NCI-H748 treated with DMSO at 0.1 percent for 48 hours (cell line): ENCODE measurements at places on chromosomes 12 and 14.

GRCh38 chr14:38442208-38442607, 186.3 kb upstream of the CLEC14A start:
- DNase-seq = no peak

DNA sequence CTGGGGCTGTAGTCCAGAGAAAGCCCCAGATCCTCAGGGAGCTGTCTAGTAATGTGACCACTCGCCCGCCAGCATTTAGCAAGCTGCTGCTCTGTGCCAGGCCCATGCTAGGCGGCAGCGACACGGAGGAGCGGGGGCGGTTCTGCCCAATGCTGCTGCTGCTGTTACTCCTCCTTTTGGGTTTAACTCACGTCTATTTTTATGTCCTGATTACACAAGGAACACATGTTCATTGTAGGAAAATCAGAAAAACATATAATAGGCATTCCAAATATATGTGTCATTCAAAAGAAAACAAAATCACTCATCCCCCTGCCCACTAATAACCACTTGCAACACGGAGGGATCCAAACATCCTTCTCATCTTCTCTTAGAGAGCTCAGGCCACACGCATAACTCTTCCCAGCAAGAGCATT, 30.4 kb downstream of the CCDC92 start:
- no peak for DNase-seq

GRCh38 chr14:69682136-69682535, 70.7 kb downstream of the SUSD6 start:
- no peak for DNase-seq

DNA sequence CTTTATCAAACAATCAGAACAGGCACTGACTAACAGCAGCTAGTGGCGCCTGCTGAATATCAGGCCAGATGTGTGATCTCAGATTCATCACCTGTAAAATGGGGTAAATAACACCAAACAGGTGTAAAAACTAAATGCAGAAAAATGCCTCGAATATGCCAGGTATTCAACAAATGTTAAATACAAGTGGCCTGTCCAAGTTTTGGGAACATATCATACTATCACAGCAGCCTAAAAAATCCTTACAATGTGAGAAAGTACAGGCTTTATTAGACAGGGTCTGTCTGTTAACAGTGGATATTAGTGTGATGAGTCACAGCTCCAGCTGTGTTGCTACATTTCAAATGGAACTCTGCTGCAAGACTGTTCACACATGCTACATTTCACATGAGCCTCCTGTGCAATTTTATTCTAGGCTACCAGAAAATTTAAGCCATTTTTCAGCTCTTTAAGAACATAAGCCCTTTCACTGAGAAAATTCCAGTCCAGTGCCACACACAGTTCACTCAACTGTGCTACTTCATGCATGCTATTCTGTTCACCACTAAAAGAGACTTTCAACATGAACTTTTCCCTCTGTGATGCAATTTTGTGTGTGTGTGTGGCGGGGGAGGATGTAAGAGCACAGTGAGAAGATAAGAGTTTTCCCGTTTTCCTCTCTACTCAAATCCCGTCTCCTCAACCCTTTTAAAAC, 56.7 kb downstream of the MSRB3 start:
- DNase-seq = no peak

DNA sequence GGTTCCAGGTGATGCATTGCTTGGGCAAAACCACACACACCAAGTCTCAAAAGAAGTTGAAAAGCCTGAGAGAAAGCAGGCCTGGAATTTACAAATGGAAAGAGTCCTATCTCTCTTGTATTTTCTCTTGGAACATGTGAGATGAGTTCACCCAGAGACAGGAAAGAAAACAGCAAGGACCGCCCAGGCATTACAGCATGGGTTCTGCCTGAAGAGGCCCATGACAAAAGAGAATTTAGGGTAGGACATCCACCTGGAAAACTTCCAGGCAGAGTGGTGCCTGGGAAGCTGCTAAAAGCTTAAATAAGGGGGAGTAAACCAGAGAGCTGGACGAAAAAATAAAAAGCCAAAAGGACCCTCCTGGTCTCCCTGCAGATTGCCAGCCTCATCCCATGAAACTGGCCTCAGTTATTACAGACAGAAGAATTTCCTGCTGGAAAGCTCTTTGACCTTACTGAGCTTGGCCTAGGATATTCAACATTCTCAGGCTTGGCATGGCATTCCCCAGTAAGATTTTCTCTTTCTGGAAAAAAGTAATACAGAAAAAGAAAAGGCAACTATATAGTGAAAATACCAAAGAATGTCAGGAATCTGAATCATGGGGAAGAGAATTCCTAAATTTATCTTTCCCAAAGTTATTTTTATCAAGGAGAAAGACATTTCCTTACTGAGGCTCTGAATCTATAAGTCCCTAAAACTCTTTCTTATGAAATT, 121.3 kb upstream of the NUDT4 start:
- no peak for DNase-seq

GRCh38 chr12:47813511-47814196, 6.0 kb downstream of the HDAC7 start:
- DNase-seq = no peak

DNA sequence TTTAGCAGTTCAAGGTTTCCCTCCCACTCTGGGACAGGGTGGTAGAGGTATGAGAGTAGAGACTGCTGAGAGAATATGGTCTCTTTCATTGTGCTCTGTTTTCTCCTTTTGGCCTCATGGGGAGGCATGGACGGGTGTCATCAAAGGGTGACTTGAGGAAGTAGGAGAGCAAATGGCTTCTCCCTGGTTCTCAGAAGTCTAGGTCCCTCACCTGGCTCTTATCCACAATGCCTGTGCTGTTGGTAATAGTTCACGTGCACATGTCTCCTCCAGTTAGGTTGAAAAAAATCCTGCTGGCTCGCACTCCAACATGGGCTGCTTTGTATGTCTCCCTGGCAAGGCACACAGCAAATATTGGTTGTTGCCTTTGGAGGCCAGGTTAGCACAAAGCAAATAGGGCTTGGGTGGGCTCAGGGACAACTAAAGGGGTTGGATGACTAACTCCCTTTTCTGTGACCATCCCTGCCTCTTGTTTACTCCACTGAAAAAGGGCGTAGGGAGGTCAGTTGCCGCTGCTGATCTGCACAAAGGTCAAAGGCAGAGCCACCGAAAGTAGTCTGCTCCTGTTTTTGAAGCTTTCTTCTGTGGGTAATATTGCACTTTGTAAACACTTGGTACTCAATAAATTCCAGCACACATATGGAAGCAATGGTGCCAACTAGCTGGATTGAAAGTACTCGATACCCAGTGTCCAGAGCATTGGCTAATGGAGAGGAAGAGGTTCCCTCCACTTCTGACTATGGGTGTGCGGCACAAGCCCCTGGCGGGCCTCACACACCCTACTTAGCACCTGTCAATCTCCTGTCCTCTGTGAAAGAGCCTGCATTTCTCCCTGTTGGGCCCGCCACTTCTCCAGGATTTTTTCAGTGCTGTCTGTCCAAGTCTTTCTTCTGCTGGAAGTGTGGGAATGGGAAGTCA, 121.8 kb downstream of the SLC38A6 start:
- no peak for DNase-seq

DNA sequence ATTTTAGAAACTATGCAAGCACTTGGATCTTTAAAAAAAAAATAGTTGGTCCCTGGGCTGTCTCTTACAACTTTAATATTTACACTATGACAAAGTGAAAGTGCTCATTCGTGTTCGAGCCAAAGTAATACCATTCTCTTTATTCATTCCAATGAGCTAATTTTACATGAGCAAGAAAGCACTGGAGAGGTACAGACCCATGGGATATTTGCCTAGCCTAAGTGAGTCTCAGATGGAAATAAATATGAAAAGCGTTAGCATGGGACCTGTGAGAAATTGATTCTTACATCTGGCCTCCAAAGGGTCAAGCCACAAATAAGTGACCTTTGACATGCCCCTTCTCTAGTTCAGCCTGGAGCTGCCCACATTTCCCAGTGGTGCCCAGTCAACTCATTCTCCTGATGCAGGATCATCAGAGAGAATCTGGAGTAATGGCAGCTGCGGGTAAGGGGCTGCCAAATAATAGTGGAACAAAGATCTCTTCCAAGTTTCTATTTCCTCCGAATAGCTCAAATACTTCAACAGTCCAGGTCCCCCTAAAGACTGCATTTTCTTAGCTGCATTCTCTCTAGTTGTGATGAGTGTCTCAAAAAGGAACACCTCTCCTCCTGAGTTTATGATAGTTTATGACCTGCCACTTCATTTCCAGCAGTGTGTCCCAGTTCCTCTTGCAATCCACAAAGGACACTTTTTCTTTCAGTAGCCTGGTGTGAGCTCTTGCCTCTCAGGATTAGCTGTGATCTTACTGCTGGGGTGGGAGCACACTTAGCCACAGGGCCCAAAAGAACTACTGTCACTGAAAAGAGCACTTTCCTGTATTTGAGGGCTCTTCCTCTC, 208.2 kb downstream of the DAD1 start:
- DNase-seq = no peak

- DNase-seq = no peak
Measured at GRCh38 chr12:44817687-44818086, 58.4 kb downstream of the NELL2 start.

GRCh38 chr12:130710733-130711080, 5.4 kb downstream of the RIMBP2 start:
- DNase-seq = no peak

GRCh38 chr12:57240926-57241401, 10.0 kb downstream of the STAC3 start:
- DNase-seq = peak; percentile 21

GRCh38 chr14:68623307-68623706, 169.6 kb downstream of the ZFP36L1 start:
- DNase-seq = no peak

DNA sequence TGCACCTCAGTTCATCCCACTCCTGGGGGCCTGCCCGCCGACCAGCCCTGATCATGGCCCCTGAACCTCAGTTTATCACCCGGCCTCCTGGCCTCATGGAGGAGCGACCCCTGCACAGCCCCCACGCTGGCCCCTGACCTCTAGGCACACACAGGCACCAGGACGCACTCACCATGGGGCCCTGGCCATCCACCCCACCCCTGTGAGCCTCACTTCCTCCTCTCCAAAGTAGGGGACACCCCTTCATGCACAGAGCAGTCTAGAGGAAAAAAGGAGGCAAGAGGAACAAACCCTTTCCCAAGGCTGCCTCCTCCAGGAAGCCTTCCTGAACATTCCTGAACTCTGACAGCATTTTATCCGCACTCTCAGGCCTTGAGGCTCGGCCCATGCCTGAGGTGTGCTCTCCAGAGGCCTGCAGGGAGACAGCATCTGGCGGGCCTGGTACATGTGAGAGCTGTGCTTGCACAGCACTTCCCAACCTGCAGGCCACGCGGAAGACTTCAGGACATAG, 39.4 kb downstream of the CCNK start:
- DNase-seq = no peak

- no peak for DNase-seq
Measured at GRCh38 chr12:5944688-5945070, 380 bp downstream of the ANO2 start.

GRCh38 chr14:80425686-80426085, 214.4 kb upstream of the DIO2 start:
- DNase-seq = no peak
